ENCODE measurements at places on chromosomes 5 and 9.

DNA sequence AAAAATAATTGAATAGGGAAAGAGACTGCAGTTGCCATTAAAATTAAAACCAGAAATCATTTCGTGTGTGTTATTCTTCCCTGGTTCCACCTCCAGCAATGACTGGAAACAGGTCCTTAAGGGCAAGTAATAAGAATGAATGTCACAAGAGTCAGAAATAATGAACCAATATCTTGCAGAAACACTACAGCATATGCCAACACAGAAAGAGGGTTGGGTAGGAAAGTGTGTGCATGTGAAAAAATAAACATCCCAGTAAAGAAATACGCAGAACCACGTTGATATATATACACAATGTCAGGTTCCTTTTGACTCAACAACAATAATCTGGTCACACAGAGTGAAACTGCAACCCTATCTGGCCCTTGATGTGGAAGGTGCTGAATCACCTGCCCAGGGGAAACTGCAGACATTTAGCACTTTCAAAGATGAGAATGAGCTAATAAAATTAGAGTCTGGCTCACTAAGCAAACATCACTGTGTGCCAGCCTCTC, 15.0 kb downstream of the HMHB1 start:
- DNase-seq, result no peak

GRCh38 chr5:129018837-129019236, 53.5 kb downstream of the SLC27A6 start:
- no peak for DNase-seq

DNA sequence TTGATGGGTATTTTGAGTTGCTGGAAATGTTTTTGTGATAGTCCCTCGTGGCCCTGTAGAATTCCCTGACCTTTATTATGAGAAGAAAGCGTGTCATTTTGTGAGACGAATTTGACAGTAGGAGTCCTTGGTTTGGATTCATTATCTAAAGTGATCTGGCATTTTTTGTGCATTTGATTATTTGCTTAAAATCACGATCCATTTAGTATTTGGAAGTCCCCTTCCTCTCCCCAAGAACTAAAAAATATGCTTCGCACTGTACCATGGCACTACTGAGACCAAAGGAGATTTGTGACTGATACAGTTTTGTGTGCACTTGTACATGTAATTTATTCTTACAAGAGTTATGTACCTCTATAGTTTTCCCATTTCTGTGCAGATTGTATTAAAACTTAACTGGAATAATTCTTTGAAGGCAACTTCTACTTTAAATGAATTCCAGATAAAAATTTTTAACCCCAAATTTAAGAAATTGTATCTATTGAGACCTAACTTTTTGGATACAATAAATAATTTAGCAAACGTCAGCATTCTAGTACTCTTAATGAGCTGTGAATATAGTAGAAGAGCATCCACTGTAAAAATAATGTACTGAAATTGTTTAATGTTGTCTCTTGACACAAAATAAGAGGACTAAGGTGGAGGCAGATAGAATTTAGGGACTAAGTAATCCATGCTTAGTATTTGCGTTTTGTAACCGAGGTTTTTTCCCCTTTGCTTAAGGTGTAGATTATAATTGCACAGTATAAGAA, 2.1 kb downstream of the MAP3K1 start:
- no peak for DNase-seq

- no peak for DNase-seq
Observed at GRCh38 chr9:89413963-89414638, 83.8 kb downstream of the SEMA4D start.

- DNase-seq, result no peak
Observed at GRCh38 chr9:35994959-35995358, 37.0 kb upstream of the OR2S2 start.

GRCh38 chr9:26264709-26265601, 586.7 kb upstream of the TUSC1 start:
- peak; percentile 17 for DNase-seq

DNA sequence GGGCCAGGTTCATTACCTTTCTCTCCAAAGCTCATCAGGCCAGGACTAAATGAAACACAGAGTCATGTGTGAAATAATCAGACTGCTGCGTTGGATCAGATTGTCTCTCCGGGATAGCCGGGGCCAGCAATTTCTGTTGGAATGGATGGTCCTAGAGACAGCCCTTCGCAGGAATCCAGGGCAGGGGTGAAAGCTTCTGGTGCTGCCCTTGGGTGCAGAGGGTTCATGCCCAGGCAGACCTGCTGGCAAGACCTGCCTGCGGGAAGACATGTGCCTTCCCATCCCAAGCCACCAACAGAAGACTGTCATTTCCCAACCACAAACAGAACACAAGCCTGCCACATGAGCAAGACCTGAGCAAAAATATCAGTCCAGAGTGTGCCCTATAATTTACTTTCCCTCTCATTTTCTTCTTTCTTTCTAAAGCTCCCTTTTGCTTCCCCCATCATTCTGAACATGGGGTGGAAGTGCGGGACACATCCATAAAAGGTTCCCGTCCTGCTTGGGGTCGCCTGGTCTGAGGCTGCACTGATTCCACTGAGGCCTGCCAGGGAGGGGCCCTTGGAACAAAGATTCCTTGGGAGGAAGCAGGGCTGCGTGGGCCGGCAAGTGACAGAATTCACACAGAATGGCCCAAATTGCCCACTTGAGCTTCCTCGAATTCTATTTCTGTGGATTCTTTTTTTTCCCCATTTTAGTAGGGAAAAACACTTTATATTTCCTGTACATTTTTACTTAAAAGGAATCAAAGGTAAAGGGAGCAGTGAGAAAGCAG, 57.3 kb downstream of the UBE2QL1 start:
- DNase-seq, result no peak

GRCh38 chr5:132071338-132071707, 2.3 kb upstream of the CSF2 start:
- no peak for DNase-seq

Measured in HTR-8/SVneo (cell line).